ENCODE measurements at places on chromosomes 4 and X. TPM values are rescaled to one million over a fixed set of nuclear protein-coding genes. Genes with fewer than 3 reads are reported as not detected.

- peak; percentile 61 for DNase-seq
- peaks cover 3% of the 10 kb centered on the region for H3K27me3 ChIP-seq
- H3K27ac ChIP-seq, result no peak overlapping the region
- peaks cover 9% of the 10 kb centered on the region for H3K36me3 ChIP-seq
- no peak overlapping the region for H3K4me3 ChIP-seq
Measured at GRCh38 chrX:115632455-115632854, 71.5 kb downstream of the PLS3 start.

The AVPR2 gene
- not detected for total RNA-seq

- H3K4me3 ChIP-seq, result no peak overlapping the region
- no peaks in the 10 kb centered on the region for H3K27me3 ChIP-seq
- peaks cover 3% of the 10 kb centered on the region for H3K4me1 ChIP-seq
- no peak for DNase-seq
- peaks cover 11% of the 10 kb centered on the region for H3K36me3 ChIP-seq
Measured at GRCh38 chr4:107693132-107693531, 26.9 kb downstream of the PAPSS1 start.

The CLIC2 gene
- total RNA-seq, result under 0.01 TPM

The SNCA gene
- 0.56 TPM for total RNA-seq

GRCh38 chr4:169207436-169208089, 63.2 kb downstream of the SH3RF1 start:
- no peak for DNase-seq
- H3K4me1 ChIP-seq, result peaks cover 20% of the 10 kb centered on the region
- no peaks in the 10 kb centered on the region for H3K27me3 ChIP-seq
- H3K4me3 ChIP-seq, result no peak overlapping the region
- H3K27ac ChIP-seq, result peak overlapping the region; percentile 55

- DNase-seq, result no peak
- H3K27me3 ChIP-seq, result peaks cover 13% of the 10 kb centered on the region
- no peak overlapping the region for H3K27ac ChIP-seq
- no peaks in the 10 kb centered on the region for H3K36me3 ChIP-seq
Measured at GRCh38 chr4:144362366-144362765, 221.8 kb upstream of the GYPA start.

DNA sequence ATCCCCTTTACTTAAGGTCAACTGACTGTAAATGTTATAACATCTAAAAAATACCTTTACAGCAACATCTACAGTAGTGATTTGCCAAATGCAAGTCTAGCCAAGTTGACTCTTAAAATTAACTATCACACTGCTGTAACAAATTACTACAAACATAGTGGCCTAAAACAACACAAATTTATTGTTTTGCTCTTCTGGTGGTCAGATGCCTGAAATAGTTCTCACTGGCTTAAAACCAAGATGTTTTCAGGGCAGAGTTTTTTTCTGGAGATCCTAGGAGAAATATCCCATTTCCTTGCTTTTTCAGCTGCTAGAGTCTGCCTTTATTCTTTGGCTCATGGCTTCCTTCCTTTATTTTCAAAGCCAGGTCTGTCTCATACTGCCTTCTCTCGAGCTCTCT, 120.5 kb downstream of the ADGRL3 start:
- H3K4me3 ChIP-seq, result no peak overlapping the region
- DNase-seq, result no peak
- no peak overlapping the region for H3K27ac ChIP-seq
- H3K4me1 ChIP-seq, result no peaks in the 10 kb centered on the region

The NUP62CL gene
- not detected for total RNA-seq

The AFP gene
- total RNA-seq, result 1.3 TPM
